ENCODE measurements at places on chromosomes 1 and 21.
A peak's percentile ranks its signal among the peaks of the same experiment; 100 is the strongest.

DNA sequence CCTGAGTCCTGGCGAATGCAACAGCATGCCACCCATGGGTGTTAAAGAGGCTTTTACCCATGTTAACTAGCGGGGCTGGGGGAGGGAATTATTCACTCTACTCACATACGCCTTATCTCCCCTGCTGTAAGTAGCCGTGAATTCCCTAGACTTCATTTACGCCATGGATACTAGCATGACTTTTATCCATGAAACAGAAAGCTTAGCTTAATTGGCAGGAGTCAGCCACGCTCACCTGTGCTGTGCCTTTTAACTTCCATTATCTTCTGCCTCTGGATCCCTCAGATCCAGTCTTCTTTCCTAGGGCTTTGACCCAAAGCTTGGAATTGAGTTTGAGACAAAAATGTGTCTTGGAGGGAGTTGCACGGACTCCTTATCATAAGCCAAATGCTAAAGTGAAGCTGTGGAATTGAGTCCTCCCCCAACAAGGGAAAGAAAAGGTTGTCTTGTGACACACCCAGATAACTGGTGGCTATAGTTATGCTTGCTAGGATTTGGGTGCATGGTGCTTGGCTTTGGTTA lies 9.7 kb upstream of the NASP start:
- no peak for DNase-seq

DNA sequence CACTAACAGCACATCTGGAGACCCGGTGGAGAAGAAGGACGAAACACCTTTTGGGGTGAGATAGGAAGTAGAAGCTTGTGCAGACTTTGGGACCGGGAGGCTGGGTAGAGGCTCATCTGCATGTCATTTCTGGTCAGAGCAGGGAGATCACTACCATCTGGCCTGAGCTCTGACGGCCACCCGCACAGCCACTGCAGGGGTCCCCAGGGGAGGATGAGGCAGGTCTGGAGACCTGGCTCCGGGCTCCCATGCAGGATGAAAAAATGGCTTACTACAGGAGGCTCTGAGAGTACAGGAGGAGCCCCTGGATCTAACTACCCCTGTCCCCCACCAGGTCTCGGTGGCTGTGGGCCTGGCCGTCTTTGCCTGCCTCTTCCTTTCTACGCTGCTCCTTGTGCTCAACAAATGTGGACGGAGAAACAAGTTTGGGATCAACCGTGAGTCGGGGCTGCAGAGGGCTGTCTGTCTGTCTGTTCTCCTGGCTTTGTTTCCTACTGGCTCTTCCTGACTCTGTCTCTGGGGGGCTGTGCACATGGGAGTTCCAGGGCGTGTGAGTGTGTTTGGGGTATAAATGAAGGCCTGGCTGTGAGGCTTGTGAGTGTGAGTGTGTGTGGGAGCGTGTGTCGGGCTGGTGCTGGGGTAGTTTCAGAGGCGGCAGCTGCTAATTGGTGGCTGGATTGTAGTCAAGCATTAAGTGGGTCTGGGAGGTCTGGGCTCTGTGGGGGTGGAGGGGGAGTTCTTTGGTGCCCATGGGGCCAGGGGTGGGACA lies 14.1 kb downstream of the NTRK1 start:
- no peak for DNase-seq

DNA sequence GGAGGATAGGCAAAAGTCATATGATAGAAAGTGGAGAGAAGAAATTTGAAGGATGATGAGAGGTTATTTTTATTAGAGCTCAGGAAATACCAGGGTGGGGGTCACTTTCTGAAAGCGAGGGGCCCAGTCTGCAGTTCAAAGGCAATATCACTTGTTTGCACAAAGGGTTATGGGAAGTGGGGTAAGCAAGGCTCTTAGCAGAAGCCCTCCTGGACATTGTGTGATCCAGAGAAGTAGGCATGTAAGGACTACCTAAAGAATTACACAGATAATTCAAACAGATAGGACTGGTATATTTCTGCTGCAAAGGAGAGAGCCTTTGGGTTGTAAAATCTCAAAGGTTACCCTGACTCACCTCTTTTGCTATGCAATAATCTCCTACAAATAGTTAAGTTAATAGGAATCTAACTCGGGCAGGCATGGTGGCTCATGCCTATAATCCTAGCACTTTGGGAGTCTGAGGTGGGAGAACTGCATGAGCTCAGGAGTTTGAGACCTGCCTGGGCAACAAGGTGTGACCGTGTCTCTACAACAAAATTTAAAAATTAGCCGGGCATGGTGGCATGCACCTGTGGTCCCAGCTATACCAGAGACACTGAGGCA lies 25.2 kb upstream of the PRRC2C start:
- DNase-seq, result no peak

GRCh38 chr1:179550746-179551682 lies 24.7 kb downstream of the NPHS2 start:
- peak; percentile 6 for DNase-seq

- no peak for DNase-seq
Observed at GRCh38 chr1:117567976-117568375, 37.9 kb upstream of the TENT5C start.

- DNase-seq, result no peak
Observed at GRCh38 chr1:235072096-235072495, 56.5 kb downstream of the TOMM20 start.

GRCh38 chr1:12152113-12152891 lies 14.5 kb upstream of the TNFRSF1B start:
- DNase-seq, result no peak

DNA sequence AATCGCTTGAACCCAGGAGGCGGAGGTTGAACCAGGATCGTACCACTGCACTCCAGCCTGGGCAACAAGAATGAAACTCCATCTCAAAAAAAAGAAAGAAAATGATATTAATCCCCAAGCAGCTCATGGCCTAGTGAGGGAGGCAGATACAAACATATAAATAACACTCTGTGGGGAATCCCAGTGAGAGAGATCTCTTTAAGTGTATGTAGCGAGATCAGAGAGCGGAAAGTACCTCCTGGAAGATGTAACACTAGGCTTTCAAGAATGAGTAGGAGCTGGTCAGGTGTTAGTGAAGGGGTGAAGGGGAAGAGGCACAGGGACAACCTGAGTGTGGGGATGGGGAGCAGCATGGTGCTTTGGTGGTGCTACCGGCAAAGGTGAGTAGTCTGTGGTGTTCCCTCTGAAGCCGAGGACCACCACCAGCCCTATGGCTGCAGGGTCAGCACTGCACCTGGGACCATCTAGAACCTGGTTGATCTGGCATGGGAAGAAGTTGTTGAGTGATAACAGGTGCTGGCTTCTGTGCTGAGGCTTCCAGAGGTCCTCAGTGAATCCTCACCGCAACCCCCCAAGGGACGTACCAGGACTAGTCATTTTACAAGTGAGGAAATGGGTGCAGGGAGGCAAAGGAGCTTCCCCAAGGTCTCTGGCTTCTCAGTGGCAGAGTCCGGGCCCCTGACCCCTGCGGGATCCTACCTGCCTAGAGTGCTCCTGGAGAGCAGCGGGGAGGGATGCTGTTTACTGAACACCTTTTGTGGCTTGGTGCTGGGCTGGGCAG lies 367.6 kb upstream of the VAMP3 start:
- no peak for DNase-seq

DNA sequence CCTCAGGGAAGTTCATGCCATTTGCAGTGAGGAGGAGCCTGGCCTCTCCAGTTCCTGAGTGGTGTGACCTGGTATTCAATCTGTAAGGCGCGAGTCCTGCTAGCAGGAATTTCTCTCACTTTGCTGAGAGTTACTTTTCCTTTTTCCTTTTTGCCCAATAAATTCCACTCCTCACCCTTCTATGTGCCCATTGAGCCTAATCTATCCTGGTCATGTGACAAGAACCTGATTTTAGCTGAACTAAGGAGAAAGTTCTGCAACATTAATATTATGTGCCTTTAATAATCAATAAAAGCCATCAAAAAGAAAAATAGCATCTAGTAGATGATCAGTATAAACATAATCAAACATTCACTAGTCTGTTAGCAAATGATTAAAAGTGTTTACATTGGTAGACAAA lies 136.1 kb upstream of the POGK start:
- no peak for DNase-seq
